ENCODE measurements at places on chromosomes 6 and 20. TPM values are rescaled to one million over a fixed set of nuclear protein-coding genes. Genes with fewer than 3 reads are reported as not detected.
A peak's percentile ranks its signal among the peaks of the same experiment; 100 is the strongest.

HMGCLL1 gene
- not detected for total RNA-seq

FERMT1 gene
- 8.8 TPM for total RNA-seq

DSP gene
- 4.3 TPM for total RNA-seq

THBD gene
- 6.7 TPM for total RNA-seq

CST4 gene
- total RNA-seq: not detected

RAB44 gene
- not detected for total RNA-seq

IL17F gene
- not detected for total RNA-seq

MTRF1L gene
- total RNA-seq: 26.8 TPM

BPIFA1 gene
- not detected for total RNA-seq

GSTA3 gene
- not detected for total RNA-seq

LY6G6C gene
- total RNA-seq: not detected

MLN gene
- not detected for total RNA-seq

- DNase-seq: peak; percentile 95
These were observed 115.9 kb downstream of the CD24 start for GRCh38 chr6:106858653-106859092.

DNA sequence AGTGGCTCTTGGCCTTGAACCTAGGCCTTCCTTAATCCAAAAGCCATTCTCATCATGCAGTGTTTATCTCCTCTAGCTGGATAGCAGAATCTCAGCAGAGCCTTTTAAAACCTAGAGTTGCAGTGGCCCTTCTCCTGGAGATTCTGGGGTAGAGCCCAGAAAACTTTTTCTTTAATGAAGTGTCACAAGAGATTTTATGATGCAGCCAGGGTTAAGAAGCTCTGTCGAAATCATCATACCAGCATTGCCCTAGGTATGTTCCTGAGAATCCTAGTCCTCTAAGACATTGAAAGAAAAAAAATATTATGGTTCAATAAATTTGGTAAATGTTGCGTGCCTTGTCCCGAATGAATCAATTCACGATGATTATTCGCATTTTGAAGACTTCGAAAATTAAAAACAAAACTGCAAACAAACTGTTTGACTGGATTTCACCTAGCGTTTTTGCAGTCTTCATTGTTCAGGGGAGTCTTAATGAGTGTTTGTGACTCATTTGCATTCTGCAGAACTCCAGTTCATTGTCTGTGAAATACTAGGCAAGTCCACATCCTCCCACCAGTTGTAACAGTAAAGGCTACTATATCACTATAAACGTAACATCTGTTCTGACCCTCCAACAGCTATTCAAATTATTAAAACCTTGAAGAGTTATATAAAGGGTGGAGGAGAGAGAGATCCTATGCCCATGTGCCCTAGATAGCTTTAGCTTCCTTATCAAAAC, 198.6 kb downstream of the UST start:
- DNase-seq: peak; percentile 33

DNA sequence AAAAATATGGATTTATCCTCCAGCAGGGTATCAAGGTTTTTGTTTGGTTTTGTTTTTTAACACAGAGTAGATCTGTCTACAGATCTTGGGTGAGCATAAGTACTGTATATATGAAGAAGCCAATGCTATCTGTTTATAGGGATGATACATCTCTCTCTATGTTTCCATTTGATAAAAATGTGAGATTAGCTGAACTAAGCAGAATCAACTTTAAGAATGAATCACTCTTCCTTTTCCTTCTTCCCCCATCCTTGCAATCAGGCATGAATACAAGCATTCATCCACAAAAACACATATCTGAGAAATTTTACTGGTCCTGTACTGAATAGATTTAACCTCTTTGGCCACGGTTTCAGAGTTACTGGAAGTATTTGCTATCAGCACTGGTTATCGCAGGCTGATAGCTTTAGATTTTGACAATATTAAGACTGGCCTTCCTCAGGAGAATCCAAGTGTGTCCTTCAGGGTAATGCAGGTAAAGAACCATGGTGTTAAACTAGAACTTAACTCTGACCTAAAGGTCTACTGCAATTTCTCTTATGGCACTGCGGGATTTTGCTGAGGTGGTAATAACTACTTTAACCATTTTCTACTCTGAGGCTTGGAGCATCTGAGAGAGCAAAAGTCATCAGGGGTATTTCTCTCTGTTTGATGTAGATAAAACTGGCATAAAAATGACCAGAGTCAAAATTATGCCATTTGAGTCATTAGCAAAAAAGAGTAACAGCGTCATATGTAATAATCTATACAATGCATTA, 1.5 kb downstream of the SNAP25 start:
- no peak for DNase-seq

- DNase-seq: no peak
These were observed 239.6 kb upstream of the PLCB4 start for GRCh38 chr20:8829256-8829655.

GRCh38 chr6:119347466-119348095, 2.0 kb downstream of the MAN1A1 start:
- peak; percentile 19 for DNase-seq

DNA sequence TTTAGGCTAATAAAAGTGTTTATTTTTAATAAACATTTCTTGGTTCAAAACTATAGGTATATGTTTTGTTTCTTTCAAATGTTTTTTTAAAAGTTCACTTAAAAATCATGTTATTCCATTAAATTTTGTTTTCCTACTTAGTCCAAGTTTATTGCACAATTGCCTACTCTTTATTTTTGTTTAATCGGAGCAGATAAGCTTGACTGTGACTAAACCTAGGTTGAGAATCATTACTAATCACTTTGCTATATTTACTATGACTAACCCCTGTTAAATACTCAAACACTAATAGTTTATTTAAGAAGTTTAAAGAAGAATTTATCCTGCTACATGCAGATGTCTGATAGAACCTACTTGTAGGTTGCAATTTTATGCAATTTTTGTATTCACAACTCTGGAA, 18.8 kb downstream of the MAP3K4 start:
- peak; percentile 78 for DNase-seq

DNA sequence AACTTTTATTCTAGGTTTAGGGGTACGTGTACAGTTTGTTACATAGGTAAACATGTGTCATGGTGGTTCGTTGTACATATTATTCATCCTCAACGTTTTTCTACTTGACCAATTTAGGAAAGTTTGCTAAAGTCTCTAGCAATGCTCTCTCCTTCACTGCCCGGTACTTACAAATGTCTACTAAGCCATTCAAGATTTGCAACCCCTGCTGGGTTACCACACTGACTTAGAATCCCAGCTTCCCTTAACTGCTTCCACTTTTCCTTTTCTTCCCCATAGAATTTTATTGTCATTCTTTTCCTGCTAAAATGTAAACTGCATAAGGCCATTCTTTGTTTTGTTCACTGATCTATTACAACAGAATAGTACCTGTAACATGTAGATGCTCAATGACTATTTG, 97.4 kb downstream of the SMPDL3A start:
- DNase-seq: no peak

DNA sequence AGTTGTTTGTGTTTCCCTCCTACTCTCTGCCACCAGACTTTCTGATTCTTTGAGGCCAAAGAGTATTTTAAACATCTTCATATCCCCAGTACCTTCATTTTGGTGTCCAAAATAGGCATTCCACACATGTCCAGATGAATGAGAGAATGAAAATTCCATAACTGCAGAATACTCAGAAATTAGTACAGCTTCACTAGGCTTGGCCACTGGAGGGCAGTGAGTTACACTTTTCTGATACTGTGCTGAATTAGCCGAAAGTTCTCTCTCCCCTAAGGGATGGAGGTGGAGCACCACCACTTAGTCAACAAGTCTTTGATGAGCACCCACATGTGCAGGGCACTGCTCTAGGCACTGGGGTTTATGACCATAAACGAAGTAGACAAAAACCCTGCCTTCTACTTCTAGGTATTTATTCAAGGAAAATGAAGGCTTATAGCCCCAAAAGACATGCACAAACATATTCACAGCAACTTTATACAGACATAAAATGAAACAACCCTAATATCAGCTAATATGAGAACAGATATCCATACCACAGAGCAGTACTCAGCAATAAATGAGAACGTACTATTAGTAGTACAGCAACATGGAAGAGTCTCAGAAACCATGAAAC, 46.1 kb upstream of the TMEM217 start:
- peak; percentile 64 for DNase-seq

DNA sequence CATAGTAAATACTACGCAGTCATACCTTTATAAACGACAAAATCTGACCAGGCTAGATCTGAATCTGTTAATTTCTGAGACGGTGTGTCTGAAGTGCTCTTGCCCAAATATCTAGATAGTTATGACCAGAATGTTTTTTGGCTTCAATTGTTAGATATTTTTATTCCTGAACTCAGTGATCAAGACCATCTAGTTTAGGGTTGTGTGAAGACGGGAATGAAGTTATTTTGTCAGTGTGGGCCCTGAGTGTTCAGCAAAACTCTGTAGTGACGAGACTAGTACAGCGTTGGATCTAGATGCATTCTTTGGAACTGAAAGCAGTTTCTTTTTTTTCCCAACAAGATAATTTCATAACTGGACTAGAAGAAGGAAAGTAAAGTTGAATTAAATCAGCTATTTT, 3.1 kb downstream of the STXBP5 start:
- DNase-seq: peak; percentile 74
